ENCODE measurements at places on chromosomes 2 and 18.

- DNase-seq, result no peak
Measured at GRCh38 chr2:11705063-11705462, 35.1 kb upstream of the NTSR2 start.

DNA sequence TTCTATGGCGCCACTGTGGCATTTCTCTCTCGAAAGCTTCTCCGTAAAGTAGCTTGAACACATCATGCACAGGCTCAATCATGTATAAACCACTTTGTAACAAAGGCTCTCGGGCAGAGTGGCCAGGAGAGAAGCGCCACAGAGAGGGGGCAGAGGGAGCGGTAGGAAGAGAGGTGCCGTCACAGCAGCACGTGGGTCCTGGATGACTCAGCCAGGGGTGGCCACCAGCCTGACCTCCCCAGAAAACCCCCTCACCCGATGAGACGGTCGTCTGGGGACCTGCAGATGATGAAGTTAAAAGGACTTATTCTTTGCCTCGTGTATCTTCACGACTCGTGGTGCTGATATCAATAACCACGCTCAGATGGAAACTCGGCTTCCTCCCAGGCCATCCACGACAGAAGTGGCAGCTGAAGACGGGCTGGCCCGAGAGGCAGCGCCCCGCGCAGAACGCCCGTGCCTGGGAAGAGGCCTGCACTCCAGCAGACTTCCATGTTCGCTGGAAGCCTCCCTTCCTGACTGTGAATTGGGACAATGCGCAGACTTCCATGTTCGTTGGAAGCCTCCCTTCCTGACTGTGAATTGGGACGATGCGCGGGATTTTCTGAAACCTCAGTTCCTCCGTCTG, 46.4 kb upstream of the MTCL1 start:
- no peak for DNase-seq

DNA sequence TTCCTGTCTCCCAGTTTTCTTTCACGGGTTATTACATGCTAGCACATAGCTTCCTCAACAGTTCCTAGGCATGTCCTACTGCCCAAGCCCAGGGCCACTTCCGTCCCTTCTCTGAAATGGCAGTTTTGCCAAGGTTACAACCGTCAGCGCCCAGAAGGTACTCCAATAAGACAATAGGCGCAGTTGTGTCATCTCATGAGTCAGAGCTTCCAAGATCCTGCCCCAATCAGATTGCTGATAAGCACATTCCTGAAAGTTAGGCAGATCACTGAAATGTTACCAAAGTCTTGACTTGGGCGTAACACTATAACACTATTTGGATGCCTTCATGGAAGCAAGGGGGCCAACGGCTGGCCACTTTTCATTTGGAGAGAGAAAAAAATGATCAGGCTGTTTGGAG, 34.2 kb downstream of the GKN2 start:
- no peak for DNase-seq

GRCh38 chr2:120856421-120856862, 120.8 kb downstream of the GLI2 start:
- no peak for DNase-seq

DNA sequence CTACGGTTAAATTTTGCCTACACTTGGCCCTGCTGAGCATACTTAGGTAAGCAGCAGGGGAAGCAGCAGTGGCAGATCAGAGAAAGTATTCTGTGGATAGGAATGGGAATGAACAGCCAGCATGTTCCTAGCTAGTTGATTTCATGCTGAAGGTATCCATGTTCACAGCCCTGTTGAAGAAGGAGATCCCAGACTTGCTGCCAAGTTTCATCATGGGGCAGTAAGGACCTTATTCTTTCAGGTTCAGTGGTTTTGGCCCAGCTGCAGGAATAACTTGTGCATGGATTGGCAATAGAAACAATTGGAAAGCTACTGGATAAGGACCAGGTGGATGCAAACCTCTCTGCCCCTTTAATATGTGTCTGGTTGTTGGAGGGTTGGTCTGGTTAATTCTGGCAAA, 98.2 kb upstream of the TMEM178A start:
- DNase-seq, result no peak

Measured in NCI-H2171 (cell line).